ENCODE measurements at places on chromosomes 2 and 18. TPM values are rescaled to one million over a fixed set of nuclear protein-coding genes. Genes with fewer than 3 reads are reported as not detected.

Gene DGKD
- total RNA-seq, result 14.1 TPM

Gene SERPINB12
- total RNA-seq, result not detected

GRCh38 chr18:36833120-36833519, 4.2 kb downstream of the KIAA1328 start:
- DNase-seq, result no peak

- no peak for DNase-seq
Observed at GRCh38 chr18:79753391-79753851, 44.3 kb upstream of the KCNG2 start.
